H9 (cell line): ENCODE measurements at places on chromosomes 5 and 9.
A peak's percentile ranks its signal among the peaks of the same experiment; 100 is the strongest.

DNA sequence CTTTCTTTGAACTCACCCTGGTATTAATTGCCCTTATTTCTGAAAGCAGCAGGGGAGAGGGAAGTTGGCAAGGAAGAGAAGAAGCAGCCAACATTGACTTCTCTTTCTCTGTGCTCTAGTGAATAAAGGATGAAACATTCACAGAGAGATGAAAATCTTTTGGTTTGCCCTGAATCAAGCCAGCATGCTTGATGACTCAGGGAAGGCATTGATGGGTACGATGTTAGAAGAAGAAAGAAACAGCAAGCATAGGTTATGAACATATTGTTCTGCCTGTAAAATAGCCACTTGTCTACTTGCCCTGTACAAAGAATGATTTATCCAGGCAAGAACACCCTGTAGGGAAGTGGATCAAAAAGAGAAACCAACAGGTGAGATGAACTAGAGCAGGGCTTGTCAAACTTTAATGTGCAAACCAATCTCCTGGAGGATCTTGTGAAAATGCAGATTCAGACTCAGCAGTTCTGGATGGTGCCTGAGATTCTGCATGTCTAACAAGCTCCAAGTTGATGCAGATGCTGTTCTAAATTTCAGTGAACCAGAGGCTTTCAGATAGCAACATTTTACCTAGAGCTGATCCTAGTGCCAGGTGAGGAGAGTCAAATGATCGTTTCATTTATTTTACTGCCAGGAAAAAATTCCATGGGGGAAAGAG is 586.6 kb upstream of the TLE4 start:
- DNase-seq: no peak

- DNase-seq: peak; percentile 24
These were observed 55.4 kb downstream of the COL15A1 start for GRCh38 chr9:98999152-98999525.

DNA sequence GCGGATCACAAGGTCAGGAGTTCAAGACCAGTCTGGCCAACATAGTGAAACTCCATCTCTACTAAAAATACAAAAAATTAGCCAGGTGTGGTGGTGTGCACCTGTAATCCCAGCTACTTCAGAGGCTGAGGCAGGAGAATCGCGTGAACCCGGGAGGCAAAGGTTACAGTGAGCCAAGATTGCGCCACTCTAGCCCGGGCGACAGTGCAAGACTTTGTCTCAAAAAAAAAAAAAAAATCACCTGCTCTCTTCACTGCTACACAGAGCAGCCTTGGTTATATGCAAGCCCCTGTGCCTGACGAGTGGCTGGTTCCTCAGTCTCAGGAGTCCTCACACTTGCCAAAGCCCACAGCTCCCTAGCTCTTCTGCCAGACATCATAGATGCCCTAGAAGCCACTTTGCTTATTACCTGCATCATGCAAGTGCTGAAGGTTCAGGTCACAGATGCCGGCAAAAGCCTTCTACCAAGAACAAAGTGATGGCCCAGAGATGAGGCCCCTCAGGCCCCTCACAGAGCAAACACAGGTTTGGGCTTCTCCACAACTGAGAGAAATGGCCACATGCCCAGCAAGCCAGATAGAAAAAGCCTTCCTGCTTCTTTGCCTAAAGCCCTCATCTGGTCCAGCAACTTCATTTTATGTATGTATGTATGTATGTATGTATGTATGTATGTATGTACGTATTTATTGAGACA is 176.4 kb downstream of the AUH start:
- DNase-seq: no peak

- DNase-seq: no peak
These were observed 13.7 kb downstream of the SYK start for GRCh38 chr9:90815183-90815943.

DNA sequence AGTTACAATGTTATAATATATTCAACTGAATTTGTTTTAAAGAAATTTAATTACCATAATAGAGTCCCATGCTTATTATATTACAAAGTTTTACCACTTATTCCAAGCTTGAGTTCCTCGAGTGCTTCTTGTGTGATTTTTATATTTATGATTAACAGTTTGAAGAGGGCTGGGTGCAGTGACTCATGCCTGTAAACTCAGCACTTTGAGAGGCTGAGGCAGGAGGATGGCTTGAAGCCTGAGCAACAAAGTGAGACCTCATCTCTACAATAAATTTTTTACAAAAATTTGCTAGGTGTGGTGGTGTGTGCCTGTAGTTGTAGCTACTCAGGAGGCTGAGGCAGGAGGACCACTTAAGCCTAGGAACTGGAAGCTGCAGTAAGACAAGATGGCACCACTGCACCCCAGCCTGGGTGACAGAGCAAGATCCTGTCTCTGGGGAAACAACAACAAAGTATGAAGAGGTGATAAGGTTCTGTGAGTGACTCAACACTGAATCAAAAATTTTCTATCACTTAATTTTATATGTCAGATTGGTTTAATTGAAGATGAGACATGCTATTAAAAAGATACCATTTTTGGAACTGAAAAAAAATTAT is 9.2 kb downstream of the POC5 start:
- DNase-seq: no peak

- DNase-seq: no peak
These were observed 72.4 kb downstream of the PDZD2 start for GRCh38 chr5:31711363-31711762.

- no peak for DNase-seq
These were observed 419.7 kb upstream of the BRINP1 start for GRCh38 chr9:119788921-119789320.

DNA sequence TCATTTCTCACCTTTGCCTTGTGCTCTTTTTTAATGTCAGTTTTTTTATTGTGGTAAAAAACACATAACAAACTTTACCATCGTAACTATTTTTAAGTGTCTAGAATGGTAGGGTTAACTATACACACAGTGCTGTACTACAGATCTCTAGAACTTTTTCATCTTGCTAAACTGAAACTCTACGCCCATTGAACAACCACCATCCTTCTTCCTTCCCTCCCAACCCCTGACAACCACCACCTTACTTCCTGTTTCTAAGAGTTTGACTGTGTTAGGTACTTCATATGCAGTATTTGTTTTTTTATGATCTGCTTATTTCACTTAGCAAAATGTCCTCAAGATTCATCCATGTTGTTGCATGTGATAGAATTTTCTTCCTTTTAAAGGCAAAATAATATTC is 54.9 kb downstream of the PSAT1 start:
- no peak for DNase-seq

DNA sequence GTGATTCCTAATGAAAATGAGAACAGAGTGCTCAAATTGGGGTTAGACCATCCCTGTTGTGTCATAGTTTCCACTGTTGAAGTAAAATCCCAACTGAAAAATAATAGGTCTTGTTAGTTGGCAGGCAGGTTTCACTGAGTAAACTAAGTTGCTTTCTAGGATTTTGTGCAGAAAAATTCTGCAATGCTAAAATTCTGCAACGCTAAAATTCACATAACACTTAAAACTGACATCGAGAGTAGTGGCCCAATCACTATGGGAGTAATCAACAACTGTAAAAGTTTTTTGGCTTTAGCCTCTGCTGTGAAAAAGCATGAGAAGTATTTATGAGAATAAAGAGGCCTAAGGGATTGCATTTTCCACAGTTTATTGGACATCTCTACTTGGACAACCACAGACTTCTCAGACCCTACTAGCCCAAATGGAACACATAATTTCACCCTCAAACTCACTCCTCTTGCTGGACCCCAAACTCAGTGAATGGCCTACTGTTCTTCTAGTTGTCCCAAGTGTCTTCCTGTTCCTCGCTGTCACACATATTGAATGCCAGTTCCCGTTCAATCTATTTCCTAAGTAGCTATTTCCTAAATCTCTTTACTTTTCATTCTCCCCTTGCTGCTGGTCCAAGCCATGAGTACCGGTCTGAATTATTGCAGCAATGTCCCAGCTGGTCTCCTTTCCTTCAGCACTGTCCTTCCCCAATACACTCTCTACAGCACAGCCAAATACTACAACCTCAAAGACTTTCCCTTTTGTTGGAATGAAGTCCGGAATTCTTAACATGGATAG is 355.4 kb downstream of the PDE4D start:
- DNase-seq: no peak

DNA sequence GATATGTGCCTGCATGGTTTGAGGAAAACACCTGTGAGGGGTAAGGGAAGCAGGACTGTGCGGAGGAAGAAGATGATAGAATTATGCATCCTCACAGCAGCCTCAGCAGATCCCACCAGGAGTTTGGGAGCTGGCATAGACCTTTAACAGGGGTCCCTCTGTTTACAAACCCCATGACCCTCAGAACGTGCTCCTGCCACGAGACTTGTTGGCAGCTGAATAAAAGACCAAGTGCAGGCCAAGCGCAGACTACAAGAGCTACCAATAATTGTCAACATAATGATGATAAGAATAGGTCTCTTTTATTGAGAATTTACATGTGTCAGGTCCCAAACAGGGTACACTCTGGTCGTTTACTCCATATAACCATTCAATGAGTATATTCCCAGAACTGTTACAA is 236.0 kb downstream of the MED10 start:
- DNase-seq: no peak

GRCh38 chr9:83544002-83544698 is 5.9 kb upstream of the FRMD3 start:
- DNase-seq: peak; percentile 52

GRCh38 chr5:151696470-151697061 is 9.9 kb upstream of the SPARC start:
- peak; percentile 55 for DNase-seq

DNA sequence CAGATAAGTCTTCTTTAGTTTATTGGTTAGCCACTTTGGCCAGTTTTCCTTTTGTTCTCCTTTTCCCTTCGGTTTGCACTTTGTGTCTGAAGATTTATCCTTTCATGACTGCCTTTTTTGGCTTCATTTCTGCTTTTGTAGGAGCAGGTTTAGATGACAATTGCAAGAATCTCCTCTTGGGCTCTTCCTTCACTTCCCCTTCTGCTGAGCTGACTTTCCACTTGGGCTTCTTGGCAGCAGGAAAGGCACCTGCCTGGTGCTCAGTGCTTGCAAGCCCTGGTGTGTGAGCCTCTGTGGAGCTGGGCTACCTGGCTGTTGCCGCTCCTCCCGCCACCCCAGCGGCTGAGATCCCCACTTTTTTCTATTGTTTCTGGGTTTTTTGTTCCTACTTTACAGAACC is 7.3 kb downstream of the CCDC112 start:
- DNase-seq: no peak

DNA sequence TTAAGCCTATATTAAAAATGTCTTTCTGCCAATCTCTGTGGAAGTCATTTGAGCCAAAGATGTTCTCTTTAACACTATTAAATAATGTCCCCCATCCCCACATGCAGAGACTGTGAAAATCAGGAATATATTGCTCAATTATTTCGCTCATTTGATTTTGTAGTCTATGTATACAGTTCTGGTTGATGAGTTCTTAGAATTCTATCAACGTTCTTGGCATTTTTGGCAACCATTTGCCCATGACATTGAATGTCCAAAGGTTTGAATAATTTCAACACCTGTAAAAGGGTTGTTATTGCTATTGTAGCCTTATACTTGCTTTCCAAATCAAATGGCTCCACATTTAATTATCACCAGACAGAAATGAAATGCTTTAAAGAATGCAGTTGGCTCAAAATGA is 536.1 kb downstream of the CAAP1 start:
- no peak for DNase-seq

DNA sequence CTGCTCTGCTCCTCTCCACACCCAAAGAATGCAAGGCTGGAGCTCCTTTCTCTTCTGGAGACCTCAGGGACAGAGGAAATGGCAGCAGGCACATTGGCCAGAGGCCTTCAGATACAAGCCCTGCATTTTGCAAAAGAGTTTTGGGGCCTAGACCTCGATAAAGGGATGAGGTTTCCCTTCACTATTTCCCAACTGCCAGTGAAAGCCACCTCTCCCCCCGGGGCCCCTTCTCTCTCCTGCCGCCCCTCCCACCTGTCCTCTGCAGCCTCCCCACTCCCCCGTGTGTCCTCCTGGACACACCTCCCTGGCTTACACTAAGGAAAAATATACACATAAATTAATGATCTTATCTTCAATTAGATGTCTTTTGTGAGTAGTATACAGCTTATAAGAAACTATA is 21.3 kb upstream of the LMNB1 start:
- DNase-seq: no peak

DNA sequence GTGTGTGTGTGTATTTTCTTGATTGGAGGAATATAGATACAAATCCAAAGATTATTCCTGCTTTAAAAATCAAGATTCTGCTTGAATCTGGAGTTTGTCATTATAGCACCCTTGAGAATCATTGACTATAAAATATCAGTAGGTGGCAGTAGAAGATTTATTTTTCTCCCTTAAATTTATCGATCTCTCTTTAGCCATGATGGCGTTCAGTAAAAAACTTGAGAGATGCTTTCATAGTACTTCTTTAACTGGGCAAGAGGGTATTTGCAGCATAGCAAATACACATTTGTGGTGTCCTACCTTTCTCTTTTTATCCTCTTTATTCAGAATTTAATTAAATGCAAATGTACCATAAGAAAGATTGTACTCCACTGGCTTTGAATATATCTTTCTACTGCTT is 307.7 kb downstream of the ADGRV1 start:
- DNase-seq: no peak

DNA sequence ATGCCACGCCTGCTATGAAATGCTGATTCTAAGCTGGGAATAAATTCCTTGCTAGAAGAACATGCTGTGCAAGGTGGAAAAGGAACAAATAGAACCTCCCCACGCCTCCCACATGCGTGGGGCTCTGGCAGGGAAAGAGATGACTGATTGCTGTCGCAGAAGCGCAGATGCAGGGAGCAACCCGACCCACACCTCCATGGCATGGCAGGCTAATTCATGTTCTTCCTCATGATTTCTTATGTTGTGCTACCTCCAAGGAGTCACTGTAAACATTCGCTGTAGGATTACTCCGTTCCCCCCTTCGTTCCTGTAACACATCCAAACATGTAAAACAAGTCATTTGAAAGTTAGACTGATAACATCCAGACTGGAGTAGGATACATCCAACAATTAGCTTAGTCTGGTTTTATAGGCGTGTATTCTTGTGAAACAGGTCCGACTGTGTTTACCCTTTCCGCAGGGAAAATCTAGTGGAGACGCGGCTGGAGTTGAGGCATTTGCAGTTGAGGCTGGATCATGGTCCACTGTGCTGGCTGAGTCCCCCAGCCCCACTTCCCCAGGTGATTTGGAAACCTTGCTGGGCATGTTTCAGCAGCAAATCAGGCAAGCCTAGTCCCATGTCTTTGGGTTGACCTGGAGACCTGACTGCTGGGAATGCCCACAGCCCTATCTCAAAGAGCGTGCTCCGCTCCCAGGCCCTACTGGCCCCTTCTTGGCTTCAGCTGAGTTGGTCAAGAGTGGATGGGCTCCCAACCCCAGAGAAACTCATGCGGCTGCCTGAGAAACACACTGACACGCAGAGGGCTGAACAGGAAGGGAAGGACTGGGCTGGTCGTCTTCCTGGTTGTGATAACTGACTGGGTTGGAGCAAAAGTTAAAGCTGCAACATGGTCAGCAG is 24.8 kb upstream of the ANKRD33B start:
- no peak for DNase-seq

GRCh38 chr5:74026310-74026709 is 400.3 kb downstream of the ARHGEF28 start:
- no peak for DNase-seq

- no peak for DNase-seq
These were observed 224.7 kb downstream of the CAAP1 start for GRCh38 chr9:26667882-26668281.

- no peak for DNase-seq
These were observed 36.2 kb upstream of the TENT2 start for GRCh38 chr5:79575996-79576395.
